ENCODE measurements at places on chromosomes 16 and 17.
A peak's percentile ranks its signal among the peaks of the same experiment; 100 is the strongest.

DNA sequence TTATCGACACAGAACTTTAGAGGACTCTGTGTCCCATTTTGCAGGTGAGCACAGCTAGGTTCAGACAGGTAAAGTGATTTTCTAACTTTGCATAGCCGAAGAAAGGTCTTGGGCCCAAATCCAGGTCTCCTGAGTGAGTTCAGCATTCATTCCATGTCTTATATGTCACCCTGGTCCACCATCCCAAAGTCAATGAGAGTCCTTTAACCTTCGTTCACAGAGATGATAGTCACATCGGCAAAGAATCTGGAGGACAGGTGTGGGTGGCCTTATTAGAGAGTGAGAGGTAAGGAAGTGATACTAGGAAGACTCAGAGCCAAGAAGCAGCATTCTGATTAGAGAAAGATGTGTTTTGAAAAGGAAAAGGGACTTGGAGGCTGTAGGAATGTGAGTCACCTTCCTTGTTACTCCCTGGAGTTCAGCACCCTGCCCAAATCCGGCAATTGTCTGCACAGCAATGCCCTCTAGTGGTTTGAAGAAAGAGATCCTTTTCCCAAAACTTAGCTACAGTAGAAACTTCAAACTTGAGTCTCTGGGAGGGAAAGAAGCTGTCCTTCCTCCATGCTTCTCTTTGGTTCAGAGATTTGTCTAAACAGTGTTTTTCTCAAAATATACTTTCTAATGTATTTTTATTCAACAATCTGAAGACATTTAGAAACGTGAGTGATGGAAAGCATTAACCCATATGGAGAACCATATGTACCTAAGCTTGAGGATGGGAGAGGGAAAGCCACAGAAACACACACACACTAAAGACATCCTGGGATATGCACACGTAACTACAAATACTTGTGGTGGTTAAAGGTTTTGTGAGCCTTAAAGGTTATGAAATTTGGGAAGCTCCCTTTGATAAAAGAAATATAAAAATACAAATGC, 96.4 kb upstream of the SHISA6 start:
- DNase-seq: peak; percentile 49

DNA sequence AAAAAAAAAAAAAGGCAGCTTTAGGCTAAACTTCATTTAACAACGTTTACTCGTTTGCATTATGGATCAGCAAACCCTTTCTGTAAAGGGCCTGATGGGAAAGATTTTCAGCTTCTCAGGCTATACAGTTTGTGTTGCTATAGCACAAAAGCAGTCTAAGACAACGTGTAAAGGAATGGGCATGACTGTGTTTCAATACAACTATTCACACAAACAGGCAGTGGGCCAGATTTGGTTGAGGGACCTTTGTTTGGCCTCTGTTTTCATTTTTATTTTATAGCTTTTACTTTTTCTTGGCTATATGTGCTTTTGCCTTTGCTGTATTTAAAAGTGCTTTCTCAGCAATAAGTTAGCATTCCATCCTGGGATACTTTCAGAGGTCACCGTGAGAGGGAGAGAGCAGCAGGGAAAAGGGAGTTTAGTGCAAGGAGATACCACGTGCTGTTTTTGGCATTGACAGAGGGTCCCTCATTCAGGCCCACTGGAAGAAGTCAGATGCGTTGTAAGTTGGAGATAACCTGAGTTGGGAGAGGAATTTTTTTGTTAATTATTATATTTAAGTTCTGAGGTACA, 335.6 kb downstream of the UTP18 start:
- no peak for DNase-seq

- no peak for DNase-seq
Measured at GRCh38 chr17:78972507-78973105, 7.1 kb downstream of the LGALS3BP start.

GRCh38 chr17:55740511-55741355, 10.1 kb upstream of the PCTP start:
- DNase-seq: no peak

GRCh38 chr17:28916302-28916934, 13.5 kb upstream of the DHRS13 start:
- DNase-seq: peak; percentile 35

- DNase-seq: no peak
Measured at GRCh38 chr16:15726715-15727114, 76.7 kb downstream of the NDE1 start.

DNA sequence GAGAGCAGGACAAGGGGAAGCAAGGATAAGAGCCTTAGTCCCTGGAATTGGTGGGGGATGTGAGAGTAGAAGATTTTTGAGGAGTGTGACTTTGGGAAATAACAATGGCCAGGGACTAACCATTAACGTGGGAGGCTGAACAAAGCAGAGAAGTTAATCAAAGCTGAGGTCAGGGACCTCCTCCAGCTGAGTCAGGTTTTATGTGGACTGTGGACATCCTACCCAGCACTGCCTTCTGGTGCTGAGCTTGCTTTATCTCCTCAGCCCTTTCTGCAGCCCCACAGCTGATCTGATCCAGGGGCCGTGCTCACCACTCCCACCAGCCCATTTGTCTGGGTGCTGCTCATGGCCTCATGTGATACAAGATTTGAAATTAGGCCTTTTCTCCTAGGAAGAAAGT, 146.6 kb downstream of the SHISA6 start:
- DNase-seq: no peak

GRCh38 chr16:70478912-70479341, 24.5 kb downstream of the FCSK start:
- peak; percentile 16 for DNase-seq

DNA sequence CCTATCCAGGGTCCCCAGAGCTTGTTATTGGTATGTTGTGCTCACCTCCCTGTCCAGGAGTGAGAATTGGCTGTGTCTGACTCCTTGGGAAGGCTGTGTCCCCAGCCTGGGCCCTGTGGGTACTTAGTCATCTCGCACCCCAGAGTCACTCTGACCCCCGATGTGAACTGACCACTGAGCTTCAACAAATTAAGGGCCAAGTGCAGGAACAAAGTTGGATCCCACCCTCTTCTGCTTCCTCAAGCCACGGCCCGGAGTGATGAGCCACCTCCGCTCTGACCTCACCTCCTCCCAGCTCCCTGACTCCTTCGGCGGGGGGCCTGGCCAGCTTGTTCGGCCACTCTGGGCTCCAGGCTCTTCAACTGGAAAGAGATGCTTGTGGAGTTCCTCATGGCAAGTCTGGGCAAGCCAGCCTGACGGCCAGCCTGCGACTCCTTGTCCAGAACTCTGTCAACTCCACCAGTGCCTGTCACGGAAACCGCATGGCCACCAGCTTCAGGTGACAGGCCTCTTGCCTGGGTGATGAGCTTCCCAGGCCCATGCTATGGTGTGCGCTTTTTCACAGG, 22.3 kb upstream of the MPRIP start:
- no peak for DNase-seq

DNA sequence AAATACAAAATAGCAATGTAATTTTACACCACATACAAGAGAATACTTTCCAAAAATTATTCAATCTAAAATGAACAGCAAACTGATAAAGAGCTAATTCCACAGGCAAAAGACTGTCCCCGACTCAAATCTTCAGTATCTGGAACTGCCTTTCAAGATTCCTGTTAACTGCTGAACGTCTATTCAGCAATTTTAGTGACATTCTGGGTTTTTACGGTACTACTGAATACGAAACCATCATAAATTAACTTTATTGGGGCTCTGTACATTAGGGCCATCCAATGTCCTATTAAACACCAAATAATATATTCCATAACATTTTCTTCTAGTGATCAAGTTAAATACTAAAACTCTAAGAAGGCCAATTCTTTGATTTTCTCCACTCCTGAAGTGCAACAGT, 1.6 kb downstream of the FBXL20 start:
- DNase-seq: no peak

DNA sequence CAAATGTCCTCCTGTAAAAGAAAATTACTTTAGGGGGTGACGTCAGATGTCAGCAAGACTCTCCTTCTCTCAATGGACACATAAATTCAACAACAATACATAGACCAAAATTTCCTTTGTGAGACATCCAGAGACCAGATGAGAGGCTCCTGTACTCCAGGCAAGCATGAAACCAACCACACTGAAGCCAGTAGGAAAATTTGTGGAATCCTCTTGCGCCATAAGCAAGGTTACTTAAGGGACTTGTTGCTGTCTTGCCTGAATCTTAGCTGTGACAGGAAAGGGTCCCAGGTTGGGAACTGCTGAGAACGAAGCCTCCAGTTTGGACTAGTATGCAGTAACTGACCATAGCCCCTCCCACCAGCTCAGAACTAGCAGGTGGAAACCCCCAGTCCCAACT, 56.0 kb downstream of the CEP112 start:
- no peak for DNase-seq

DNA sequence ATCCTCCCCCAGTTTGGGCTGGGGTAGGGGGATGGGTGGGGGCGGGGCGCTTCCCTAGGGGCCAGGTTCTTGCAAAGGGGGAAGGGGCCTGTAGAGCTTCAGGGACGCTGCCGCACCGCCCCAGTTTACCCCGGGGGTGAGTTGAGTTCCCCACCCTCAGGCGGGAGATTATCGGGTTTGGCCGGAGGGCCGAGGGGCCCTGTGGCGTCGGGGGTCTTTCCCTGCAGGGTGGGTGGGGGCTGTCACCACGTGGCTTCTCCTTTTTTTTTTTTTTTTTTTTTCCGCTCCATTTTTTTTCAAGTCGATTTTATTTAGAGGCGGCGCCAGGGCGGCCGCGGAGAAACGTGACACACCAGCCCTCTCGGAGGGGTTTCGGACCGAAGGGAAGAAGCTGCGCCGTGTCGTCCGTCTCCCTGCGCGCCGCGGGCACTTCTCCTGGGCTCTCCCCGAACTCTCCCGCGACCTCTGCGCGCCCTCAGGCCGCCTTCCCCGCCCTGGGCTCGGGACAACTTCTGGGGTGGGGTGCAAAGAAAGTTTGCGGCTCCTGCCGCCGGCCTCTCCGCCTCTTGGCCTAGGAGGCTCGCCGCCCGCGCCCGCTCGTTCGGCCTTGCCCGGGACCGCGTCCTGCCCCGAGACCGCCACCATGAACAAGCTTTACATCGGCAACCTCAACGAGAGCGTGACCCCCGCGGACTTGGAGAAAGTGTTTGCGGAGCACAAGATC, at the start of gene IGF2BP1:
Gene IGF2BP1, plus strand, starts transcription at position 283 of the 724 bp plus-strand sequence. Its CDS starts 361 bp downstream, at position 644.
- peak; percentile 81 for DNase-seq

GRCh38 chr17:53719229-53719628, 103.5 kb upstream of the KIF2B start:
- DNase-seq: peak; percentile 44

GRCh38 chr17:18857864-18858566, at the start of gene PRPSAP2:
Gene PRPSAP2 (plus strand): TSS chr17:18858131. CDS start chr17:18865834, 7,703 bp downstream.
- DNase-seq: peak; percentile 93

- DNase-seq: no peak
Measured at GRCh38 chr16:88296437-88297177, 86.2 kb upstream of the ZNF469 start.

DNA sequence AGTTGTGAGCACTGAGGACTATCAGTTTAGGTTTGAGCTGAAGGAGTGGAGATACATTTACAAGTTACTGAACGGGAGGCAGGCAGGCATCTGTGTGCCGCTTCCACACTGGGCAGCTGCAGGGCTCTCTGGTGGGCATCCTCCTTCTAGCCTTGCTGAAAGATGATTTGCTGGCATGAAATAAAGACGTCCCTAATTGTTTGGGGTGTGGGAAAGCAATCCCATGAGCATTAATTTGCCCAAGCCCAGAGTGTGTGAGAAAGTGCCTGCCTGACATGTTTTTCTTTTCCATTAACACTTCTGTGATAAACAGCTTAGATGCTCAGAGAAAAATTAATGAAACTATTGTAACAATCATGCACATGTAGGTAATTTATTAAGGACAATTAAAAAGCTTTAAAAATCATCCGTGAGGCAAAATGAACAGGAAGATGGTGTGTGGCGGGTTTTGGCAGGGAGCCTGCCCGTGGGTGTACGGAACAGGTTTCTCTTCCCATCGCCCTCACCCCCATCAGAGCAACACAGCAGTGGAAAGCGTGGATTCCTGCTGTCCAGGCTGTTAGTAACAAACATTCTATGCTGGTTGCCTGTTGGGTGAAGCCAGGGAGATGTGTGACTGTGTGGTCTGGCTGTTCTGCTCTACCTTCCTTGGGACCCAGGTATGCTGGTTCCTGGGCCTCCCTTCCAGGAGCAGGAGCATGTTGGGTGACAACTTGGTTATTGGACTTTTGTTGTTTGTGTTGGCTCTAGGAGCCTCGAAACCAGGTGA, 191.9 kb downstream of the MSI2 start:
- DNase-seq: no peak

GRCh38 chr16:26267641-26268040, 575.9 kb downstream of the HS3ST4 start:
- no peak for DNase-seq

DNA sequence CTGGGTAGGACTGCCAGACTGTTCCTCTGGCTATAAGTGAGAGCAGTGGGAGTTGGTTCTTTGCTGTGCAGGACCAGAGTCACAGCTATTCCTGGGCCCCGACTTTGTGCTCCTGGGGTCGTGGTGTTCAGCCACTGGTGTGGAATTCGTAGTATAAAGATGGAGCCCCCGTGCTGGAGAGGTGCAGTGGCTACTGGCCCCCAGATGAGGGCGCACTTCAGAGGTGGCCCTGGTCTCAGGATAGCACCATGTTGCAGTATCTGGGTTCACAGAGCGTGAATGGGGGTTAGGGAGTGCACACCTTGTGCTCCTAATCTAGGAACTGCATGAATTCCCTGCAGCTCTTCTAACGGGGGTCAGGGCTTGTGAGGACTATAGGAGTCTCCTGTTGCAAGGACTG, 21.1 kb downstream of the TANC2 start:
- no peak for DNase-seq

DNA sequence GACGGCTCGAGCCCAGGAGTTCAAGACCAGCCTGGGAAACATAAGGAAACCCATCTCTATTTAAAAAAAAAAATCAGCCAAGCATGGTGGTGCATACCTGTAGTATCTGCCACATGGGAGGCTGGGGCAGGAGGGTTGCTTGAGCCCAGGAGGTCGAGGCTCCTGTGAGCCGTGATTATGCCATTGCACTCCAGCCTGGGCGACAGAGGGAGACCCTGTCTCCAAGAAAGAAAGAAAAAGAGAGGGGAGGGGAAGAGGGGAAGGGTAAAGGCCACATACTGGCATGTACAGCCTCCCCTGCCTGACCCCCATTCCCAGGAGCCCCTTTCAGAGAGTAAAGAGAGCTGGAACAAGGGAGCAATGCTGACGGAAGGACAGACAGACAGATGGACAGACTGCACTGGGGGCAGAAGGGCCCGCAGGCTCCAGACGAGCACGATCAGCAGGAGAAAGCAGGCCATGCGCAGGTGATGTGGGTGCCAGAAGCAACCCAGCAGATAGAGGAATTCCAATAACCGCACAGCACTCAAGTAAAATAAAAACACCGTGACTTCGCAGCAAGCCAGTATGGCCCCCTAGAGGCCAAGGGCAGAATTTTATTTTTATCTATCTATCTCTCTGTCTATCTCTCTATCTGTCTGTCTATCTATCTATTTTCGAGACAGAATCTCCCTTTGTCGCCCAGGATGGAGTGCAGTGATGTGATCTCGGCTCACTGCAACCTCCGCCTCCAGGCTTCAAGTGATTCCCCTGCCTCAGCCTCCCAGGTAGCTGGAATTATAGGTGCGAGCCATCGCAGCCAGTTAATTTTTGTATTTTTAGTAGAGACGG, 27.1 kb upstream of the SNN start:
- peak; percentile 58 for DNase-seq

GRCh38 chr17:68576811-68577496, 24.2 kb downstream of the FAM20A start:
- DNase-seq: peak; percentile 6

Measured in fibroblast of skin of back (primary cell).